ENCODE measurements at places on chromosomes 2 and 18. TPM values are rescaled to one million over a fixed set of nuclear protein-coding genes. Genes with fewer than 3 reads are reported as not detected.
A peak's percentile ranks its signal among the peaks of the same experiment; 100 is the strongest.

Gene ZNF396
- total RNA-seq = 2.0 TPM

Gene WDPCP
- total RNA-seq = 9.7 TPM

DNA sequence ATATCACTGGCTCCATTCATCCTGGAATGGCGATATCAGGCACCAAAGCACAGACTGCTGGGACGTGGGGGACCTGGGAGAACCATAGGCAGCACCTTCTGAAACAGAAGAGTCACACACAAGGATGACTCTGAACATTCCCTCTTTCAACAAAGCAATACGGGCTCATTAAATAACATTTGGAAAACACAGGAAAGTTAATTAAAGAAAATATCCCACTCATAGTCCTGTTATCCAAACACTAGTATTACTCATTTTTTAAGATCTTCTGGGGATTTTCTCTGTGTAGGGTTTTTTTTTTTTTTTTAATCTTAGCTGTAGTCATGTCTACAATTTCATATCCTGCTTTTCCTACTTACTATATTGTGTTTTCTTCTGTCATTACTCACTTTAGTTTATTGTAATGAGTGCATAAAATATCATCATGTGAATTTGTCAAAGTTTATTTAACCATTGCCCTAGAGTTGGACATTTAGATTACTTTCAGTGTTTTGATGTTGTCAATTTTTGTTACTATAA lies 70.0 kb upstream of the SP3 start:
- H3K4me3 ChIP-seq = no peak overlapping the region
- no peak for DNase-seq
- no peaks in the 10 kb centered on the region for H3K27me3 ChIP-seq
- H3K36me3 ChIP-seq = no peaks in the 10 kb centered on the region
- H3K4me1 ChIP-seq = no peaks in the 10 kb centered on the region

GRCh38 chr18:75067996-75068645 lies 140.8 kb downstream of the PTGR3 start:
- no peak overlapping the region for H3K27ac ChIP-seq
- no peak overlapping the region for H3K4me3 ChIP-seq
- peaks cover 38% of the 10 kb centered on the region for H3K4me1 ChIP-seq
- H3K36me3 ChIP-seq = peaks cover 22% of the 10 kb centered on the region
- no peak for DNase-seq

GRCh38 chr18:70029163-70029562 lies 81.5 kb upstream of the CD226 start:
- H3K27ac ChIP-seq = no peak overlapping the region
- no peak overlapping the region for H3K4me3 ChIP-seq
- DNase-seq = no peak
- H3K27me3 ChIP-seq = no peaks in the 10 kb centered on the region
- H3K4me1 ChIP-seq = no peaks in the 10 kb centered on the region

DNA sequence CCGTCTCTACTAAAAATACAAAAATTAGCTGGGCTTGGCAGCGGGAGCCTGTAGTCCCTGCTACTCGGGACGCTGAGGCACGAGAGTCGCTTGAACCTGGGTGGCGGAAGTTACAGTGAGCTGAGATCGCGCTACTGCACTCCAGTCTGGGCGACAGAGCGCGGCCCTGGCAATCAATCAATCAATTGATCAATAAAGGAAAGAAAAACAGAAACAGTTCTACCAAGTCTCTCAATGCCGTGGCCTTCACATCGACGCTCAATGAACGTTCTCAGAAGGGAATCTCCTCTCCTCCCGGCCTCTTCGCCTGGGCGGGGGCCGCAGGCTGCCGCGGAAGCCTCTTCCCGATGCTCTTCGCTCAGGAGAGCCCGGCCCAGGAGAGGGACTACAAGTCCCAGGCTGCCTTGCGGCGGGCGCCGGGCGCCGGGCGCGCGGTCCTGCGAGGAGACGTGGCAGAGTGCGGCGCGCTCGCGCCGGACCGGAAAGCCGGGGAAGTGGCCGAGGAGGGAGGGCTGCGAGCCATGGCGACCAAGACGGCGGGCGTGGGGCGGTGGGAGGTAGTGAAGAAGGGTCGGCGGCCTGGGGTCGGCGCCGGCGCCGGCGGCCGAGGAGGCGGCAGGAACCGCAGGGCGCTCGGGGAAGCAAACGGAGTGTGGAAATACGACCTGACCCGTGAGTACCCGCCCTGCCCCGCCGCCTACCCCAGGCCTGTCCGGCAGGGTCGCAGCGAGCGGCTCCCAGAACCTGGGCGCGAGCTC lies at the start of gene TMEM214:
Gene TMEM214, plus strand, starts transcription at position 471 of the 758 bp plus-strand sequence. Its CDS starts 51 bp downstream, at position 522.
- H3K27me3 ChIP-seq = no peaks in the 10 kb centered on the region
- peak; percentile 46 for DNase-seq
- H3K4me1 ChIP-seq = peaks cover 11% of the 10 kb centered on the region
- H3K36me3 ChIP-seq = peaks cover 27% of the 10 kb centered on the region
- H3K4me3 ChIP-seq = peak within 1 kb of the TSS; percentile 83
- peak within 1 kb of the TSS; percentile 91 for H3K27ac ChIP-seq

GRCh38 chr2:117692001-117692763 lies 122.3 kb upstream of the DDX18 start:
- no peak for DNase-seq
- no peak overlapping the region for H3K27ac ChIP-seq
- no peaks in the 10 kb centered on the region for H3K27me3 ChIP-seq
- no peaks in the 10 kb centered on the region for H3K36me3 ChIP-seq

DNA sequence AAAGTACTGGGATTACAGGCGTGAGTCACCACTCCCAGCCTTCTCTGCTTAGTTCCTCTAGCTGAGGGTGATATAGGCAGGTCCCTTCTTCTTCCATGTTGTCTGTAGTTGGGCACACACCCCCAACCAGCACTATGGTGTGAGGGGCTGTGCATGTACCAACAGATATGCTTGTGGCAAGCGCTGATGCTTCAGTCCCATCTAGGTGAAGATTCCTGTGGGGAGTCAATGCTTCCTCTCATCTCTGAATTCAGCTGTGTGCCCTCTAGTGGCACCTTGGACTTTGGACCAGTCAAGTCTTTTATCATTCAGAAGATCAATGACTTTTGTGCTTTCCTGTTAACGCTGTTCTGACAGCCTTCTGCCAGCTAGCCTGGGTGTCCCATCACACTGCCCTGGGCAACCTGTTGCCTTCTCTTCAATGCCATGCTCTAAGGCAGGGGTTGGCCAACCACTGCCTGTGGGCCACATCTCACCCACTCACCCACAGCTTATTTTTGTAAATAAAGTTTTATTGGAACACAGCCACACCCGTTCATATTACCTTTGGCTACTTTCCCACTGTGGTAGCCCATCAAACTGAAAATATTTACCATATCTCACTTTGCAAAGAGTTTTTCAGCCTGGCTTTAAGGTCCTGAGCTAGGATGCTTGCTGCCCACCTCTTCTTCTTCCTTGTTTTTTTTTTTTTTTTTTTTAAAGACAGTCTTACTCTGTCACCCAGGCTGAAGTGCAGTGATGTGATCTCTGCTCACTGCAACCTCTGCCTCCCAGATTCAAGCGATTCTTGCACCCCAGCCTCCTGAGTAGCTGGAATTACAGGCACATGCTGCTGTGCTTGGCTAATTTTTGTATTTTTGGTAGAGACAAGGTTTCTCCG lies 51.0 kb downstream of the NPAS2 start:
- no peaks in the 10 kb centered on the region for H3K36me3 ChIP-seq
- H3K4me1 ChIP-seq = peaks cover 18% of the 10 kb centered on the region
- H3K27me3 ChIP-seq = no peaks in the 10 kb centered on the region
- no peak overlapping the region for H3K27ac ChIP-seq
- H3K4me3 ChIP-seq = no peak overlapping the region

DNA sequence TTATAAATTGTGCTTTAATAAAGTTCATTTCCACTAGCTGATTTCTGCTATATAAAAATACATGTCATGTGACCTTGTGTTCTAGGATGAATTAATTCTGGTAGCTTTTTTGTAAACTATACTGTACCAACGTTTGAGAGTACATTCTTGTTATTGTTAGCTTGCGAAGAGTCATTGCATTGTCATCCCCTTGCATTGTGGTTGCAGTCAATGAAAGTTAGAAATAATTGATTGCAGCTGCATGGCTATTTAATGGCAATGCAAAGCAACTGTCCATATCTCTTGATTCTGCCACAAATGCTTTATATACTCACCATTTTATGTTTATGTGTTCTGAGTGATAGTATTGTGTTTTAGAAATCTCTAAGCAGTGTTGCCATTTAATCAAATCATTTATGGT lies 91.6 kb downstream of the ZNF407 start:
- H3K36me3 ChIP-seq = peaks cover 8% of the 10 kb centered on the region
- no peak overlapping the region for H3K4me3 ChIP-seq
- no peak overlapping the region for H3K27ac ChIP-seq
- no peak for DNase-seq
- no peaks in the 10 kb centered on the region for H3K4me1 ChIP-seq
